CD8-positive, alpha-beta T cell (primary cell): ENCODE measurements at places on chromosomes 13 and 19. TPM values are rescaled to one million over a fixed set of nuclear protein-coding genes. Genes with fewer than 3 reads are reported as not detected.
A peak's percentile ranks its signal among the peaks of the same experiment; 100 is the strongest.

GRCh38 chr19:49243726-49244125, 81.3 kb downstream of the SLC6A16 start:
- DNase-seq, result no peak

DNA sequence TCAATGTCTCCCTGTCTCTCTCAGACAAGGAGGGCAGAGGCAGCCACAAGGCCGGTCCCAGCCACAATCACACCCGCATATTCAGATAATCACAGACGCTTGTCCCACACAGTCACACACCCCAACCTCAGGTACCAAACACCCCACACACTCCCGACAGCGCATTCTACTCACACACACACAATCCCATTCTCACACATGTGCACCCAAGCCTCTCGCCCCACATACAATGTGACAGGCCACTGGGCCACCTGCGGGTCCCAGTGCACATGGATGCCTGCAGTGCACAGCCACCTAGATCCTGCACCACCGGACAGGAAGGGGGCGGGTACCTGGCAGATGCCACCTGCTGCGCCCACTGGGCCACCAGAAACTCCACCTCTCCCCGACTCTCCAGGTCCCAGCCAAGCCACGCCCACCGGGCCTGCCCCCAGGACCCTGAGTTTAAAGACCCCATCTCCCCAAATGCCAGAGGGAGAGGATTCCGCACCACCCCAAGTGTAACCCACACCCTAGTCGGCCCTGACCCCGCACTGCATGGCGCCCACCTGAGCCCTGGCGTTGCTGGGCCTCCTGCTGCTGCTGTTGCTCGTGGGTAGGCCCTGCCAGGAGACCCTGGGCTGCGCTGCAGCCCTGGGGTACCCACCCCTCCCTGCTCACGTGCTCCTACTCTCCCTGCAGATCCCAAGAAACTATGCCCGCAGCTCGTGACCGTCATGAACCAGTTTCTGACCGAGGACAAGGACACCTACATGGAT, 10.6 kb downstream of the SCGB2B2 start:
- no peak for DNase-seq

DNA sequence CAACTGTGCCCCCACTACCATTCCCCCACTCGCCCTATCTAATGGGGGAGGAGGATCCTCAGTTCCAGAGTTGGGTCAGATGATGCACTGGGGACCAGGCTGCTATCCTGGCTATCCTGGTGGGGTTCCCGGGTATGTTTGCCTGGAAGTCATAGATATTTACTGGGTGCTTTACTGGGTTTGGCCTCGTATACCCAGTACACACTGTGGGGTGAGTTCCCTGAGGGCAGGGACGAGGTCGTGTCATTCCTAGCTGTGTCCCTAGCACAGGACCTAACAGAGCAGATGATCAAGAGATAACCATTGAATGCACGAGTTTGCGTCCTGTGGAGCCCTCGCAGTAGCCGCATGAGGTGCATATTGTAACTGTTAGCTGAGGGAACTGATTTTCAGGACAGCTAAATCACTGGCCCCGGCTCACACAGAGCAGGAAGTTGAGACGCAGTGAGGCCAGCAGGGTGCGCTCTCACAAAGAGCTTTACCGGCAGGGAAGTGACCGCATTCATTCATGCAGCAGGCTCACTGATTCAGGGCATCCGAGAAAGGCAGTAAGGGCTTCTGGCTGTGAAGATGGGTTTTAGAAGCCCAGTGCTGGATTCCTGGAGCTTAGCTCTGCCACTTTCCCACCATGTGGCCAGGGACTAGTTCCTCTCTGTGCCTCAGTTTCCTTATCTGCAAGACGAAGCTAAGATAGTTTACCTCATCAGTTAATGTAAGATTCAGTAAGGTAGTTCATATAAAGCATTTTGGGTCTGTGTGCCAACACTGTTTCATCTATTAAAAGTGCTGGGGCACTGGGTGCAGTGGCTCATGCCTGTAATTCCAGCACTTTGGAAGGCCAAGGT, 6.0 kb downstream of the RUVBL2 start:
- DNase-seq, result peak; percentile 43

DNA sequence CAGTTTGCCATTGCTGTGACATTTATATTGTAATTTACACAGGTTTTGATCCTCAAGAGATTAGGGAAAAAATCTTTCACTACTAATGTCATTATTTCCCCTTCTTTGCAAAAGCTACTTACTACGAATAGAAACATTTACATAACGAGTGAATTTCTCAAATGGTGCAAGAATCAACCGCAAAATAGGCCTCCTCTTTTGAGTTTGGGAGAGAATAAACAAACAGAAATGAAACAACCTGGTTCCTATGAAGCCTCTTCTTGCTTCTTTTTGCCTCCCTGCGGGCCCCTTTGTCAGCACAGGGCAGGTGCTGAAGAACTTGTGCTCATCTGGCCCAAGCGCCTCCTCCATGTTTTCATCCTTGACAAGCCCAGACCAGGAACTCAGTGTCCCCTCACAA, 10.1 kb upstream of the GJA3 start:
- DNase-seq, result no peak

DNA sequence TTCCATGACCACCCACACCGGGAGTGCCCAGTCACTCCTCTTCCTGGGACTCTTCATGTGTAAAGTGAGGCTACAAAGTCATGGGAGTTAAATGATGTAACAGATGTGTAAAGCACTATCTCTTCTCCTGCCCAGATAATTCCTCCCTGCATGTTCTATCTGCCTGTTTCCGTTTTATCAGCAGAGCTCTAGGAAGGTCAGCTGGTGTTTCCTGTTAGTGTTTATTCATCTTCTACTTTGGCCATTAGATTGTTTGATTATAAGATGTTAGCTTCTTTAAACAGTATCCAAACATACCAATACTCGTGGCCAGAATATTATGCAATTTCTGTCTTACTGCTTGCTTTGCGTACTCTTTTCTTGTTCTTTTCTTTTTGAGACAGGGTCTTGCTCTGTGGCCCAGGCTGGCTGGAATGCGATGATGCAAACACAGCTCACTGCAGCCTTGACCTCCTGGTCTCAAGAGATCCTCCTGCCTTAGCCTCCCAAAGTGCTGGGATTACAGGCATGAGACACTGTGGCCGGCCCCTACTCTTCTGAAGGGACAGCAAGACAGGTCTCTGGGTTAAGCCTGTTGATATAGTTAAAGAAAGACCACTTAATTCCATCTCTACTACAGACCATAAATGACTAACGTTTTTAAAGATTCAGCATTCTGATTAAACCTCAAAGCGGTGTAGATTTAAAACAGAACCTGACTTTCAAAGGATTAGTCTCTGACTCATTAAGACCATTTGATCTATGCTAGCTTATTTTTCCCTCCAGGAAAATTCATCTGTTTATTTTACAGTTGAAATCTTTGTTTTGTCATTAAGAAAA, 97.4 kb upstream of the AKAP11 start:
- no peak for DNase-seq

GRCh38 chr13:85995788-85996418, 196.7 kb upstream of the SLITRK6 start:
- no peak for DNase-seq

DNA sequence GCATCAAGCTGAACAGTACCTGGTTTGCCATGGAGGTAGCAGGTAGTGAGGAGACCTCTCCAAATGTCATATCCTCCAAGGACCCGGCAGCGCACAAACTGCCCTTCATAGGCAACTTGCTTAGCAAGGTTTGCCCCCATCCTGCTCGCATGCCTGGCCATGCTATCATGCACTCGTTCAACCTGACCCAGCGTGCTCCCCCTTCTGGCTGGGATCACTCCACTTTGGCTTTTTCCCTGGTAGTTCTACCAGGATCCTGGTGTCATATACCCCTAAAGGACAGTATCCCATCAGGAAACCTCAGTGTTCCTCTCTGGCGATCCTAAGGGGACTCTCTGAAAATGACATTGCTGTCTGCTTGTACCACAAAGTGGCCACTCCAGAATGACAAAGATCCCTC, 38.6 kb upstream of the ZNF30 start:
- DNase-seq, result no peak

DNA sequence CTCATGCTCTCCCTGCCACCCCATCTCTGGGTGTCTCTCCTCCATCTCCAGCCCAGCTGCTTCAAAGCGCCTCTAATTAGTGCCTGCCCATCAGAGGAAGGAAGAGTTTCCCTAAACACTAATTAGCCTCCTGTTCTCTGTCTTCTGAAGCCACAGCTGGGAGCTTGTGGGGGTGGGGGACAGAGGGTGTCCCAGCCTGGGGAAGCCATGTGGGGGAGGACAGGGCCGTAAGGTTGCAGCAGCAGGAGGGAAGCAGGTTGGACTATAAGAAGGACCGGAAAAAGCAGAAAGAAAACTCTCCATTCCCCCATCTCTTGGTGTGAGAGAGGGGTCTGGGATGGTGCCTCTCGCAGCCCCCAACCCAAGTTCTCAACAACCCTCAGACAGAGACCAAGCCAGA, 26.2 kb downstream of the SLC8A2 start:
- DNase-seq, result no peak

DNA sequence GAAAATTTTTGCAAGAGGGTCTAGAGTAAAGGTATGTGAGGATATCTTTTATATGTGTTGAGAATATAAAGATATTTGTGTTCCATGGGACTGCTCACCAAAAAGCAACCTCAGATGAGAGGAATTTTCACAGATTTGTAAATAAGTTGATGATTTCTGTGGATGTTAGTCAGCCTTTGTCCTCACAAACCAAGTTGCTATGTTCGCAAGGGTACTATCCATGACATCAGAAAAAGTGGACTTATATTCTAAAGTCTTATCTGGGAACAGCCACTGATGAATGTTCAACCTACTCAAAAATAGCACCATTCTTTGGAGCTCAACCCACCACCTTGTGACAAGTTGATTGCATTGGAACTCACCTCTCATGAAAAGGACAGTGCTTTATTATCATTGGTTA, 138.6 kb downstream of the PCDH20 start:
- DNase-seq, result no peak

GRCh38 chr13:39499604-39500003, 103.4 kb downstream of the LHFPL6 start:
- no peak for DNase-seq

DNA sequence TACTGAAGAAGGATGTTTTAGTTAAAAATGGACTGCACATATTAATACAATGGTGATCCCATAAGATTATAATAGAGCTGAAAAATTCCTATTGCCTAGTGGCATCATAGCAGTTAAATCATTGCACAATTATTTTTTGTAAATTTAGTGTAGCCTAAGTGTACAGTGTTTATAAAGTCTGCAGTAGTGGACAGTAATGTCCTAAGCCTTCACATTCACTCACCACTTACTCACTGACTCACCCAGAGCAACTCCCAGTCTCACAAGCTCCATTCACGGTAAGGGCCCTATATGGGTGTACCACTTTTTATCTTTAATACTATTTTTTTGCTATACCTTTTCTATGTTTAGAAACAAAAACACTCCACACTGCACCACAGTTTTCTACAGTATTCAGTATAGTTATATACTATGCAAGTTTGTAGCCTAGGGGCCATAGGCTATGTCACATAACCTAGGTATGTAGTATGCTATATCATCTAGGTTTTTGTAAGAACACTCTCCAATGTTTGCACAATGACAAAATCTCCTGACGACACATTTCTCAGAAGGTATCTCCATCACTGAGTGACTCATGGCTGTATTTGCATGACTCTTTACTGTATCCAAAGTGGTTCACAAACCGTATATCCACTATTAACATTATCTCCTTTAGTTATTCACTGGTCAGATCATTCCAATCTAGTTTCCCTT, 536.0 kb downstream of the KLF12 start:
- no peak for DNase-seq

DNA sequence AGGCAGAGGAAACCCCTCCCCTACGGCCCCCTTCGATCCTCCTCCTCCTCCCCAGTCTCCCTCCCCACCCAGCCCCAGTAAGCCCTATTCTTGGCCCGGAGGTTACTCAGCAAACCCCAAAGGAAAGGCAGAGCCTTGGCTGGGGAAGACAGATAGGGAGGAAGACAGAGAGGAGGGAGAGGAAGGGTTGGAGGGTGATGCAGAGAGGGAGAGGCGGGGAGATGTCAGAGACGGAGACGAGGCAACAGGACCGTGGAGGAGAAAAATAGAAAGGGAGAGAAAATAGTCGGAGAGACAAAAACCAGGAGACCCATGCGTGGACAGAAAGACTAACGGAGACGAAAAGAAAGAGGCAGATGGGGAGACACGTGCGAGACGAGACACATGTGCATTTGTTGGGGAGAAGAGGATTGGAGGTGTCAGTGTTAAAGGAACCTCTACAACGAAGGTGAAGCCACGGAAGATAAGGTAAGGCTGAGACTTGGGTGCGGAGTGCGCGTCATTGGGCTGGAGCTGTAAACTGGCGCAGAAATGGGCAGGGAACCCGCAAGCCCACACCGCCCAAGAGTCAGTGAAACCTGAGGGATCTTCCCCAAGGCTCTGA, 2.9 kb downstream of the TGFB1 start:
- DNase-seq, result no peak

DNA sequence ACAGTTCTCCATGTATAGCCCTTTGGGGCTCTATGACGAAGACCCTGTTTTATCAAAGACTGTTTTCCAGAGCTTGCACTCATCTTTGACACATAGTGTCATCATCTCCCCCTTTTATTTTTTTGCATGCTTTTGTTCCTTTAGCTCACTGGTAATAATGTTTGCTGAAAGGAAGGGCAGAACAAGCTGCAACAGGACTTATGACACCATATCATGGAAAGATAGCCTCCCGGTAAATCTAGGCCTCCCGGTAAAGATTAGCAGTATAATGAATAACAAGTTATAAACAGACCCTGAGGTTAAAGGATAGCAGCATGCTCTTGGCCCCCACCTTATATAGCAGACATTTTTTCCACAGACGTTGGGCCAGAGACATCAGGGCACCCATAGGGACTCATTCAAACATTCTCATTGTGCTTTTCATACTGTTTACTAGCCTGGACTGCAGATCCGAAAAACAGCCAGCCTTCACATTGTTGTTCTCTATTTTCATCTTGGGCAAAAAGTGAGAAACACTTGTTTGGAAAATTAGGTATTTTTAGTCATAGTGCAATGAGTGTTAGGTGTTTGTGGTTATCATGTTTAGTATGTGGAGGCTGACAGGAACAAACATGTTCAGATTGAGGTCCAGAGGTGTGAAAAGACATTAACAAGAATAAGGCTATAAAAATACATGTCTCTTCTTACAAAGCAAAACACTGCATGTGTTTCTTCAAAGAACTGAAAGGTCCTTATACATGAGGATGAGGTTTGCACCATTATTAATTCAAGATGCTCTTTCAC, 136.9 kb upstream of the SPRY2 start:
- no peak for DNase-seq

NRTN gene
- total RNA-seq, result 0.38 TPM

KLK12 gene
- not detected for total RNA-seq

SYNGR4 gene
- not detected for total RNA-seq

GET3 gene
- 19.8 TPM for total RNA-seq

TJP3 gene
- total RNA-seq, result 3.4 TPM

ZGLP1 gene
- total RNA-seq, result 1.8 TPM

ATP4A gene
- total RNA-seq, result not detected
